NCI-H226 (cell line): ENCODE measurements at places on chromosomes 3 and 15.

- no peak for DNase-seq
Measured at GRCh38 chr15:96747291-96747690, 416.8 kb downstream of the NR2F2 start.

DNA sequence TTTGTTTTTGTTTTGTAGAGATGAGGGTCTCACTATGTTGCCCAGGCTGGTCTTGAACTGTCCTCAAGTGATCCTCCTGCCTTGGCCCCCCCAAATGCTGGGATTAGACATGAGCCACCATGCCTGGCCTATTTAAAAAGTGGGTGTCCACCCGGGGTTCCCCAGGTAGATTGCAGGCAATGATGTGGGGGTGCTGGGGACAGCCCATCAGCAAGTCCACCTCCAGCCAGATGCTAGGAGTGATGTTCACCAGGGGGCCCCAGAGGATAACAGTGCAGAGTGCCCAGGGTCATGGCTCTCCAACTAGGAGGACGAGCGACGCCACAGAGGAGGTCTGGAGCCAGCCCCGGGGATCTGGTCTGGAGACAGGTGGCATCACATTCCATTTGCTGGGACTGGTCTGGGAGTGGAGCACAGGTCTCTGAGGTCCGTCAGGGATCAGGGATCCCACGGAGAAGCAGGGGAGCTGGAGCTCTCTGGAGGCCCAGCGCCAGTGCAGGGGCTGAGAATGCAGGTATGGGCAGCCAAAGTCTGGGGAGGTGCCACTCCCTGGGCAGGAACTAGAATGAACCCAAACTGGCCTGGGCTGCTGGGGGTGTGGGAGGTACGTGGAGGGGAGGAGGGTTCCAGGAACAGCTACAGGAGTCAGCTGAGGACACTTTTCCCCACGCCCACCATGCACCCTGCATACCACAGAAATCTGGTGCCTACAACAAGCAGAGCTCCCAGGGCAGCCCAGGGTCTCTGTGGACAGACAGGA, 51.2 kb upstream of the PCSK6 start:
- no peak for DNase-seq

DNA sequence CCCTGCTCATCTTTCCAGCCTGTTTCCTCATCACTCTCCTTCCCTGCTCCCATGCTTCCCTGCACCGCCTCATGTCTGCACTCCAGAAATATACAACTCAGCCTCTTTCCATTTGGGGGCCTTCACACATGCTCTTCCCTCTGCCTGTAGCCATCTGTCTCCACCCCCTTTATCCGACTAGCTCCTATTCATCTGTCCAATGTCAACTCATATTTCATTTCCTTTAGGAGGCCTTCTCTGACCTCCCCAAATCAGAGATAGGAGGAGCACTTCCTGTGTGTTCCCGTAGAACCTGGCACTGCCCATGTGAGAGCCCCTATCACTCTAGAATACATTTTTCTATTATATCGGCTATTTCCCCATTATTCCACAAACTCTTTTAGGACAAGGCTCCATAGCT, 10.6 kb downstream of the ATP8B4 start:
- no peak for DNase-seq

DNA sequence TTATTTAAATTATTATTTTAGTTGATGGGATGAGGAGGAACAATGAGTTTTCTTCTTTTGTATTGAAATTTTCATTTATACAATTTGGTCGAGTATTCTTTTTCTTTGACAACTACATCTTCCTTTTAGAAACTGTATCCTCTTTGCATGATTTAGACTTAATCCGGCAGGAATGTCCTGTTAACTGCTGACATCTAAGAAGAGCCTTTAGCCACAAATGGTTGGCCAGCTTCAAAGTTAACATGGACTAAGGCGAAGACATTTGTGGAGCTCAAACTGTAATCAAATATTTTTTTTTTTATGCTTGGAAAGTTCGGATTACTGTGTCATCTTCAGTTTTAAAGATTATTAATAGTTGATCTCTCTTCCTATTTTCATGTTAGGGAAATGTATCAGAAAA, 43.2 kb downstream of the RIOX2 start:
- DNase-seq: no peak

DNA sequence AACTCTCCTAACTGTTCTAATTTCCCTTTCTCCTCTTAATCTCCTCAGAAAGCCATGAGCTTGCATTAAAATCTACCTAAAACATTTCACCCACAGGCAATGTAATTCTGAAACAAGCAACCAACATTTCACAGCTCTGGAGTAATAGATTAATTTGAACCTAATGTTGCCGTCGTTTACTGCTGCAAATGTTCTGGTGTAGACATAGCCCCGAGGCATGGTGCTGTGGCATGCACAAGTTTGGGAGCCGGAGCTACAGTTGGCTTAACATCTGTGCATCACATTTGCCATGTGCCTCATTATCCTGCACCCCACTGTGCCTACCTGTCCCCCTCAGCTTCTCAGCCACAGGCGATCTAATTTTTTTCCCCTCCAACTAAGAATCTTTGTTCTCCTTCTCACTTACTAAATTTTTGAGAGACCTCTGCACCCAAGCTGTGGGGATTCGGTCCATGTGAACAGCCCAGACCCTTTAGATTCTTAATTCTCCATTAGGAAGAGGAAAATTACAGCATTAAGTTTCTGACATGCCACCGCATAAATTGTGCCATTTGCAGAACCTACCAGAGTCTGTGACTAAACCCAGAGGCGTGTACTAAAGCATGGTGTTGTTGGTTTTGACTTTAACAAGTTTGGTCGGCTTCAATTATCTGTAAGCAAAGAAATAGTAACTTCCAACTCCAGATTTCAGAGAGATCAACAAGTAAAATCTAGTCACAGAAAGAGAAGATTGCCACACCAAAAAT, 419.2 kb downstream of the MECOM start:
- no peak for DNase-seq

DNA sequence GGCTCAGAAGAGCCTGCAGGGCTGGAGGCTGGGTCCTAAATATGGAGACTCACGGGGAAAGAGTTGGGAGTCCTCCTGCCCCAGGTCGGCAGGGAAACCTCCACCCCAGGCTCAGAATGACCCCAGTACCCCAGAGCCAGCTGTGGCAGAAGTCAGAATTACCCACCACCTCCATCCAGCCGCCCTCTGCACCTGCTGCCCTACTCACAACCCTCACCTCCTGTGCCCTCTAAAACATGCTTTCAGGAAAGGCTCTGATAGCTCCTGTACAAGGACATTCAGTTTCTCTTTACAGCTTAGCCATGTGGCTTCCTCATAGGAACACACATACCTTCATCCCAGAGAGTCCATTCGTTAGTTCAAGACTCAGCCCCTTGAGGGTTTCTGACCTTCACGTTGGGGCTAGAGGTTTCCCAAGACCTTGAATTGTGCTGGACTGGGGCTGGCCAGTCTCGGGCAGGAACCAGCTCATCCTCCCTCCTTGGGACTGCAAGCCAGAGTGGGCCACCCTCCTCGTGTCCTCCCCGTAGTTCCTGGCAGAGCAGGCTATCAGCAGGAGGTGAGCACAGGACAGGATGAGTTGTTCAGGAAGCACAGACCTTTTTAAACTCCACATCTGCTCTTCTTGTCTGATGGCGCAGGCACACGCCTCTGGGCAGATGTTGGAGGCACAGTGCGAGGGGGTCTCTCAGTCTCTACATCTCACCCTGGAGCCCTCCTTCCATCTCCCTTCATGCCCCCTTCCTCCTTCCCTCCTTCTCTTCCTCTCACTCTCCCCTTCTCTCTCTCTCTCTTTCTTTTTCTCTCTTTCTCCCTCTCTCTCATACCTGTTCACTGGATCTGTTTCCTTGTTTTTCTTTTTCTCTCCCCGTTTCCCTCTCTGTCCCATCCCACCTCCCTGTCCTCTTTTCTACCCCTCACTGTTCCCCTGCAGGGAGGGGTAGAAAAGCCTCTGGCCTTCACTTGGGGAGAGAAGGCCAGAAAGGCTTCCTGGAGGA, 55.9 kb upstream of the NR2C2 start:
- no peak for DNase-seq

DNA sequence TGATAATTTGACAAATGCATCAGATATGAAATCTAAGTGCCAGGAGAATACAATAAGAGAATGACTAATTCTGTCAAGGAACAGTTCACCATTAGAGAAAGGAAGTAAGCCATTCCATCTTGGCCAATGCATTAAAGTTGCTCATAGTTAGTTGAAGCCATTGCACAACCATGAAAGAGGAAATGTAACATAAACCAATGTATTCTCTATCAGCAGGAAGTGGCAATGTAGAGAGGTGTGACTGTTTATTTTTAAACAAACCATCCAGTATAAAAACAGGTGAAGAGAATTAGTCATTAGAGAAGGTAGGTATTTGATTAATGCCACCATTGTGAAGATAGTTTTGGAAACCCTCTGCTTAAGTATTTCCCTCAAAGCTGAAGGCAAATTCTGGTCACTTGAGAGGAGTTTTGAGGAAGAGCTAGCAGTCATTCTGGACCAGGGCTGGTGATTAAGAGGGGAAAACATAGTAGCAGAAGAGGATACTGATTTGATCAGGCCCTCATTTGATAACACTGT, 10.7 kb upstream of the ANXA2 start:
- DNase-seq: peak; percentile 95

- no peak for DNase-seq
Measured at GRCh38 chr3:13148126-13148525, 74.9 kb upstream of the IQSEC1 start.

- no peak for DNase-seq
Measured at GRCh38 chr3:193980326-193980725, 155.6 kb upstream of the HES1 start.

- no peak for DNase-seq
Measured at GRCh38 chr3:115270849-115271248, 123.8 kb upstream of the ZBTB20 start.

GRCh38 chr15:47443839-47444238, 273.5 kb upstream of the SEMA6D start:
- no peak for DNase-seq

GRCh38 chr3:193509103-193509965, 45.4 kb downstream of the ATP13A4 start:
- peak; percentile 7 for DNase-seq

DNA sequence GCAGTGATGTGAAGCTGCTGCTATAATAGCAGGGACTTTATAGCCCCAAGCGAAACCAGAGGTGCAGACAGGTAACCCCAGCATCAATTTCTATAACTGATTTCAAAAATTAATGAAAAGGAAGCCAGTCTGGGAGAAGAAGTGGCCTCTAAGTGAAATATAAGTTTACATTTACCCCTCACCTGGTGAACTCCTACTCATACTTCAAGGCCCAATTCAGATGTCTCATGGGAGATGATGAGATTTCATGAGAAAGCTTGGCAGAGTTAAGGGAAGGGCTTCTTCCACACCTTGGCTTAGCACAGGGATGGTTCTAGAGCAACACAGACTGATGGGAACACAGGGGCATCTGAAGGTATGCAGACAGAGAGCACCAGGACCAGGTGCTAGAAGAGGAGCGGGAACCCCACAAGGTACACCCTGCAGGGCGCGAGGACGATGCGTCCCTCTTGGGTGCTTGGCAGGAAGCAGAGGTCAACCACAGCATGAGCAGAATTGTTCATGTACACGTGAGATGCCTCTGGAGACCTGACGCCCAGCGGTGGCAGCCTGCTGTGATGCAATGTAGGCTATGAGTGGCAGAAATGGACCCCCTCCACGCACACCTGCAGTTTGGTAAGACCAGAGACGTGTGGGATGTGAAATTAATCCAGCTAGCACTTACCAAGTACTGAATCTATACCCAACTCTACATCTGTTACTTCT, 102.9 kb downstream of the SRGAP3 start:
- no peak for DNase-seq

DNA sequence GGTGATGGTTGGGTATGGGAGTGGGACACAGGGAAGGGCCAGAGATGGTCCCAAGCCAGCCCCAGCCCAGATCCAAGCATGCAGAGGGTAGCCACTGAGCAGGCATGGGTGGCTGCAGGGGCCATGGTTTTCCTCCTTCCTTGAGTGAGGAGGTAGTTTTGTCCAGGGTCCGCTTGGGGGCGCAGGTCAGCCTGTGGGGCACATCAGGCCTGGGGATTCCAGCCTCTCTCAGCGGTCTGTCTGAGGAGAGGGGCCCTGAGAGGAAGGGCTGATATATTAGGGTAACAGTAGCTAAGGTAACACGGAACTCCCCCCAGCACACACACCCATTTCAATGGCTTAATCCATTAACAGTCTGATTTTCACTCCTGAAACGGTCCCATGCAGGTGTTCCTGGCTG, 22.7 kb upstream of the LCTL start:
- no peak for DNase-seq

GRCh38 chr3:113825090-113825489, 13.5 kb upstream of the GRAMD1C start:
- DNase-seq: peak; percentile 20

DNA sequence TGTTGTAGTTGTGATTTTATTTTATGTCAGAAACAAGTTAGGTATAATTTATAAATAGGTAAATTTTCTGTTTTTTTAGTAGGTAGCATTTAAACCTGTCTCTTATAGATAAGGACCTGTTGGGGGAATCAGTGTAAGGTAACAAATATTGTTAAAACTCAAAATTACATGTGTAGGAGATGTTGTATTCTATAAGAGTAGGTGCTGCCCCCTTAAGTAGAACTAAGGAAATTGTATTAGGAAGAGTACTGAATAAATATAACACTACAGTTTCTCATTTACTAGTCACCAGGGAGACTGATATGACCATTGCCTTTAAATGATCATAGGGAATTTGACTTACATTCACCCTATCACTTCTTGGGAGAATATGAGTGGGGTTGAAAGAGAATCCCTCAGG, 31.2 kb downstream of the SLC25A36 start:
- DNase-seq: no peak

DNA sequence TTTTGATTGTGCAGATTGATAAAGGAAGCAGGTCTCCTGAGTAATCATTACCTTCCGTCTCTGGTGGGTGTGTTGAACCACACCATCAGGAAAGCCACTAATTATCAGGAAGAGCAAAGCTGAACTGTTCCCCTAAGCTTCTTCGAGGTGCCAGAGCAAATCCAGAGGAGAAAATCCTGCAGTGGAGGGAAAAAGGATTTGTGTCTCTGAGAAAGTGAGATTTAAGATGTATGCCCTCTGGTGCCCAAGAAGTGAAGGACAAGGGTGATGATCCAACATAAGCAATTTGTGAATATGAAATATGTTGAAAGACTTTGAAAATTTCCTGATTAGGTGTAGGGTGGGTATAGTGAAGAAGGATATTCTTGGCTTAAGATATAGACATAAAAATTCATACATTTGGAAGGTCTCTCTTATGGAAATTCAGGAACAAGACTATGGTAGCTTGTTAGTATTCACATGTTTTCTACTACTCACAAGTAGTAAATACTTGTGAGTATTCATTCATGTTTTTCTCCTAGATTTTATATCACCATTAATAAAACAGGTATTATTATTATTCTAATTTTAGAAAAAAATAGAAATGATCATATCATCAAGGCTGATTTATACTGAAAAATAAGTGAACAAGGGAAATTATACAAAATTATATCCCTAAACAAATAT, 34.8 kb downstream of the COMMD2 start:
- DNase-seq: peak; percentile 41
